ENCODE measurements at places on chromosomes 1 and 21.

GRCh38 chr1:213466541-213466940 is 415.5 kb downstream of the RPS6KC1 start:
- DNase-seq, result no peak

DNA sequence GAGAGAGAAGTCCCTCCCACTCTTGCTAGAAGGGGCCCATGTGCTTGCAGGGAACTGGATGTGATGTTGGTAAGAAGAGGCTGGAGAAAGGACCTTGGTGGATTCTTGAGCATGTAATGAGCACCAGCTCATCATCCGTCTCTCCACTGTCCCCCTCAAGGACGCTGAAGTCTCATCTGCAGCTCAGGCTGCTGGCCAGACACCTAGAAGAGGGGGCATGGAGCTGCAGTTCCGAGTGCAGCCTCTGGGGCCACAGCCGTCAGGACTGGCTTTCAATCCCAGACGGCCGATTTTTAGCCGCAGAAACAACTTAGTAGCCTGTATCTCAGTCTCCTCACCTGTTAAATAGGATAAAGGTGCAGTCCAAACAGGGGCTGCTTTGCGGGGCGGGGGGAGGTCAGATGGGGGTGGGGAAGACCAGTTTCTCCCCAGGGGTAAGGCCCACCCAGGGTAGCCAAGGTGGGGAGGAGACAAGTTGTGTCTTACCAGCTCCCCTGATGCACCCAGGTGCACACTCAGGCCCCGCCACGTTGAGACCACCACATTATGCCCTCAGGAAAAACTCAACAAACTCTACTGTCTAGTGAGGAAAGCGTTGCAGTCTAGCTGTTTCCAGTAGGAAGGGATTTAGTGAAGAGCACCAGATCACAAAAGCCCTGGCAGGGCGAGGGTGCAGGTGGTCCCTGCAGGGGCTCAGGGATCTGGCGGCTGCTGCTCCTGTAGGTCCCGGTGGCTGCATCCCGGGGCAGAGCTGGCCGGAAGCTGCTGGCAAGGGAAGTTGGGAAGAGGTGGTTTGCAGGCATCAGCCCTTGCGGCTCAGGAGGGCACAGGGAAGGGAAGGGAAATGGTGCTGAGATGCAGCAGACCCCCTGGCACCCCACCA is 29.5 kb downstream of the LDLRAP1 start:
- no peak for DNase-seq

DNA sequence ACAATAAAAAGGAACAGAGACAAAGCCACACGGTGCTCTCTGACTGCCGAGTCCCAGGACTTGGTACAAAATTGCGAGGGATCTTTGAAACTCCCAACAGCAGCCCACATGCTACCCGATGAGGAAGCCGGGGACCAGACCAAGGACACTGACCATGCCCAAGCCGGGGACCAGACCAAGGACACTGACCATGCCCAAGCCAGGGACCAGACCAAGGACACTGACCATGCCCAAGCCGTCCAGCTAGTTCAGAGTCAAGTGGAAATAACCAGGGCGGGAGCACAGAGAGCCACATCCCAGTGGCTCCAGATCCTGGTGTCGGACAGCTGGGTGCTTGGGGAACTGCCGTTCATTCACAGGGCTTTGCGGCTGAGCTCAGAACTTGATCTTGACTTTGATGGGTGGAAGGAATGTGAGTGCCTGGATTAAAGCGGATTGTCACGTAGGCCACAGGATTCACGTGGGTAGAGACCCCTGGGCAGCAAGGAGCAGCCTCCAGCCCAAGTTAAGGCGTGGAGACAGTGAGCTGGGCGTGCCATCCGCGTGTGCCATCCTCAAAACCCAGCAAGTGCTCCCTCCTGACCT is 16.5 kb upstream of the TRAPPC10 start:
- DNase-seq, result no peak

DNA sequence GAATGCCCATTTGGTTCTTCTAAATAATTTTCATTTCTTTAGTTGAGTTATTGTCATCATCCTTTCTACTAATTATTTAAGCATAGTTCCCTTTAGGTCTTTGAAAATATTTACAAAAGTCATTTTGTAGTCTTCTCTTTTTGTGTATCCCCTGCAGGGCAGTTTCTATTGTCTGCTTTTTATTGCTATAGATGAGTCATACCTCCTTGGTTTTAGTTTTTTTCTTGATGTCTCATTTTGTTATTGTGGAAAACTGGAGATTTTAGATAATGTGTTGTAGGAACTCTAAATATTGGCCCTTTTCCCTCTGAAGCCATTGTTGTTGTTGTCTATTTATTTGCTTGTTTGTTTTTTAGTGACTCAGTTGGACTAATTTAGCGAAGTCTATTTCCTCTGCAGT is 387.9 kb downstream of the NUF2 start:
- no peak for DNase-seq

DNA sequence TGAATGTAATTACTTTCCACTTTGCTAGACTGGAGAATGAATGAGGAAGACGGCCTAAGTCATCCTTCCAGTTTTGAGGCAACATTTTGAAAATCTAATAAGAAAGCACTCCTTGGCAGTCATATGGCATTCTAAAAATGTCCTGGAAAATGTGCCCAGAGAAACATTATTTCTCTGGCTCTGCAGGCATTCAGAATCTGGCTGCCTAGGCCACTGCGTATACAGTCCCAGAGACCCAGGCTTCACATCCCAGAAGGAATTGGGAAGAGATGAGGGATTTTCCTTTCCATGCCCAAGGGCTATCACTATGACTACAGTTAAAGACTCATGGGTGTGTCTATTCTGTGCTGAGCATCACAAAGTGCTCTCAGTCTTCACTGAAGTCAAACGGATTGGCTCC is 92.9 kb downstream of the BEND5 start:
- no peak for DNase-seq

- DNase-seq, result peak; percentile 33
Observed at GRCh38 chr1:205591522-205592351, 40.1 kb downstream of the ELK4 start.

- DNase-seq, result no peak
Observed at GRCh38 chr1:227261501-227261900, 56.8 kb downstream of the CDC42BPA start.

All from fibroblast of skin of left biceps (primary cell).